Gastroesophageal sphincter (tissue), 4 donors: ENCODE measurements at places on chromosomes 16 and 17. TPM values are rescaled to one million over a fixed set of nuclear protein-coding genes. Genes with fewer than 3 reads are reported as not detected.

- no peaks in the 10 kb centered on the region for H3K4me1 ChIP-seq
- no peaks in the 10 kb centered on the region for H3K27me3 ChIP-seq
- H3K36me3 ChIP-seq, result no peaks in the 10 kb centered on the region
- H3K4me3 ChIP-seq, result no peak overlapping the region
Observed at GRCh38 chr17:32854832-32855389, 22.0 kb downstream of the MYO1D start.

DNA sequence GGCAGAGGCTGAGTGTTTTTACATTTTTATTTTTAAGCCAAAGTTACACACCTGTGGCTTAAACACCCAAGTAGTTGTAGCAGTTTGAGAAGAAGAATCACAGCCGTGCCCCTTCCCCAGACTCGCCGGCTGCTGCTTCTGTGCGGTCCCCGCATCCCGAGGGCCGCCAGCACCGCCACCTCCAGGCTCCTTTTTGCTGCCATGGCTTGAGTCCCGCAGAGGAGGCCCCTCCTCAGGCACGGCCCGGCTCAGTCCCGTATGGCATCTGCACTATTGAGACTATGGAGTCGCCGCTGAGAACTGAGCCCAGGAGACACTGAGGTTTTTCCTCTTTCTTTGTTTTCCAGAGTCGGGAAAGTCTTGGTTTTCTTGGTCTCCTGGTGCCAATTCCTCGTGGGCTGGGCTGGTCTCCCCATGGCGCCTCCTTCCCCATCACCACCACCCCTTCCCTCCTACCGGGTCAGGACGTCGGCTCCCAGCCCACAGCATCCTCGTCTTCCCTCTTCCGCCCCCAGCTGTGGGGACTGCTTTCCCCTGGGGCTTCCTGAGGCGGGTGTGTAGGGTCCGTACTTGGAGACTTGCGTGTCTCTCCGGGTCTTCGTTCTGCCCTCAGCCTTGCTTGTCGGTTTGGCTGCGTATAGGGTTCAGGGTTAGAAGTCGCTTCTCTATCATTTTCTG, 32.6 kb upstream of the CDH15 start:
- ATAC-seq, result no peak
- no peak overlapping the region for H3K4me3 ChIP-seq
- H3K27me3 ChIP-seq, result no peaks in the 10 kb centered on the region
- no peaks in the 10 kb centered on the region for H3K4me1 ChIP-seq

DNA sequence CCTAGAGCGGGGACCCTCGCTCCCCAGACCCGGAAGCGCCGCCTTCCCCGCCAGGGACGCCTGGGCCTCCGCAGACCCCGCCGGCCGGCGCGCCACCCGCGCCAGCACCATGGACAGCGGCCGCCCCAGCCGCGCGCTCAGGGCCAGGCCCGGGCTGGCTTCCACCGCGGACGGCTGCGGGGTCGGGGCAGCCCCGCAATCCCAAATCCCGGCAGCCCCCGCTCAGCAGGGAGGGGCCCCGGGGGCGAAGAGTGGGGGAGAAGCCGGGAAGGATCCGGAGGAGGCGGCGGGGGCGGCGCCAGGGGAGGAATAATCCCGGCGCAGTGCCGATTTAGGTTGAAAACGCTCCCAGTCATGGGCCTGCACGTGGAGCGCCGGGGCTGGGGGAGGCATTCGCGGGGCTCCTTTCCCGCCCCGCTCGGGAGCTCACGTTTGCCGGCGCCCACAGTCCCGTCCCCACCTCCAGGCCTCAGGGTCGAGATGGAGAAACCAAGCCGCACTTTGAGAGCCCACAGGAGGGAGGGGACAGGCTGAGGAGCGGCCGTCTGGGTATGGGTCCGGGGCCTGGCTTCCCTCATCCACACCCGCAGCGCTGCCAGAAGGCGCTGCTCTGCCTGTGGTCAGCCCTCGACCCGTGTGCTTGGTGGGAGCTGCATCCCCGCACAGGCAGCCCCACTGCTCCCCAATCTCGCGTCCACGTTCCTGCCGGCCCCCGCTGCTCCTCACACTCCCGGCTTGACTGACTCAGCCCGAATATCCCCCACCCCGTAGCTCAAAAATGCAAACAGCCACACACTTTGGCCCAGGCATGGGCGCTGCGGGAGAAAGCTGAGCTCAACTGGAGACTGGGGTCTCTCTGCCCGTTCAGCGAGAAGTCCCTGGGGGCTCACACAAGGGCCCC, 4.7 kb downstream of the FBXL16 start:
- H3K27ac ChIP-seq, result no peak overlapping the region
- H3K27me3 ChIP-seq, result peaks cover 100% of the 10 kb centered on the region
- ATAC-seq, result peak; percentile 67
- H3K36me3 ChIP-seq, result no peaks in the 10 kb centered on the region
- H3K4me1 ChIP-seq, result peaks cover 24% of the 10 kb centered on the region

- no peaks in the 10 kb centered on the region for H3K36me3 ChIP-seq
- no peaks in the 10 kb centered on the region for H3K27me3 ChIP-seq
- peaks cover 17% of the 10 kb centered on the region for H3K4me1 ChIP-seq
- peak; percentile 40 for ATAC-seq
- H3K27ac ChIP-seq, result peak overlapping the region; percentile 84
- H3K4me3 ChIP-seq, result no peak overlapping the region
Observed at GRCh38 chr17:59825533-59826322, 67.0 kb downstream of the TUBD1 start.

GRCh38 chr16:22161999-22162655, at the start of gene SDR42E2:
Gene SDR42E2 (plus strand): TSS chr16:22162506. CDS start chr16:22165583, 3,077 bp downstream.
- no peaks in the 10 kb centered on the region for H3K4me1 ChIP-seq
- peaks cover 54% of the 10 kb centered on the region for H3K27me3 ChIP-seq
- ATAC-seq, result no peak
- H3K36me3 ChIP-seq, result no peaks in the 10 kb centered on the region
- no peak within 1 kb of the TSS for H3K27ac ChIP-seq

The SUZ12 gene
- 26.3 TPM for total RNA-seq

DNA sequence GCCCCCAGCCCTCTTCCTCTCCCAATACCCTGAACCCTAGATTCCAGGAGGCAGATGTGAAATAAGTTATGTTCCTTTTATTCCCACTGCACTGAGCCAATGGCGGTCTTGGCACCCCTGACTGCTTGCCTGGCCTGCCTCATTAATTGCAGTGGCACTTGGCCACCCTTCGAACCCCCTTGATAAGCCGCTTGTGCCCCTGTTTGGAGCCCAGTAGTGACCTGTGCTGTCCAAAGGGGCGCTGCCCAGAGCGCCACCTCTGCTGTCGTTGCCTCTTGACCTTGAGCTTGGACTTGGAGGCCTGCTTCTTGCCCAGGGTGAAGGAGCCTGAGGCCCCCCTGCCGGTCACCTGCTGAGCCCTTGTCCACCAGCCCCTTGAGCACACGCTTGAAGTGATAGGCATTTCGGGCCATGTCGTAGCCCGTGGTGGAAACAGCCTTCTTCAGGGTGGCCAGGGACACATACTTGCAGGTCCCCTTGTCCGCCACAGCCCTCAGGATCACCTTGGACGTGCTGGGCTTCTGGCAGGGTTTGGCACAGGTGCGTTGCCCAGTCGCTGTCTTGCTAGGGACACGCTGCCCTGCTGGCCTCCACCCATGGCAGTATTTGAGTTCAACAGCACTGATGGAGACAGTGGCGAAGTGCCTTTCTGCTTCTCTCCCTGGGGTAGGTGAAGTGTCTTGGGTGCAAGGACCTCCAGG, 5.7 kb downstream of the SGCA start:
- no peaks in the 10 kb centered on the region for H3K27me3 ChIP-seq
- H3K36me3 ChIP-seq, result peaks cover 31% of the 10 kb centered on the region
- H3K4me3 ChIP-seq, result no peak overlapping the region
- no peak for ATAC-seq
- peaks cover 79% of the 10 kb centered on the region for H3K4me1 ChIP-seq

DNA sequence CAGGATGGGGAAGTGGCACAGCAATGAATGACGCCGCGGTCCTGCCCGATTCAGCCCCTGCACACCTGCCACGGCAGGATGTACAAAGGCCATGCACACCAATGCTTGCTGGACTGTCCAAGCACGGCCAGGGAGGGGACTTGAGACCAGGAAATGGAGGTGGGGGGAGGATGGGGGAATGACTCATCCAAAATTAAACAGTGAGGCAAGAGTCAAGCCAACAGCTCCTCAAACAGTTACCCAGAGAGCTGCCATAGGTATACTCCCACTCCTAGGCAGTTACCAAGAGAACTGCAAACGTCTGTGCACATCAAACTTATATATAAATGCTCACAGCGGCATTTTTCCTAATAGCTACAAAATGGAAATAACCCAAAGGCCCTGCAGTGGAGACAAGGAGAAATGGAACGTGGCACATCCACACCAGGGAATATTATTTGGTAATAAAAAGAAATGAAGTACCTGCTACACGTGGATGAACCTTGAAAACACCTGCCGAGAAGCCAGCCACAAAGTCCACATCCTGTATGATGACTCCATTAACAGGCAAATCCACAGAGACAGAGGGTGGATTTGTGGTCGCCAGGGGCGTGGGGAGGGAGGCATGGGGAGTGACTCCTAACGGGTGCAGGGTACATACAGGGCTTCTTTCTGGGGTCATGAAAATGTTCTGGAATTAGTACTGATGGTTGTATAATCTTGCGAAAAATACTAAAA, 54.1 kb downstream of the VAC14 start:
- no peaks in the 10 kb centered on the region for H3K36me3 ChIP-seq
- H3K27ac ChIP-seq, result peak overlapping the region; percentile 48
- peaks cover 85% of the 10 kb centered on the region for H3K4me1 ChIP-seq
- no peak overlapping the region for H3K4me3 ChIP-seq

- H3K36me3 ChIP-seq, result no peaks in the 10 kb centered on the region
- H3K4me3 ChIP-seq, result no peak overlapping the region
- H3K4me1 ChIP-seq, result no peaks in the 10 kb centered on the region
- no peak for ATAC-seq
Observed at GRCh38 chr16:51383909-51384308, 232.8 kb upstream of the SALL1 start.

GRCh38 chr17:4187076-4187475, 44.1 kb downstream of the CYB5D2 start:
- no peak overlapping the region for H3K4me3 ChIP-seq
- no peak overlapping the region for H3K27ac ChIP-seq
- no peaks in the 10 kb centered on the region for H3K36me3 ChIP-seq

DNA sequence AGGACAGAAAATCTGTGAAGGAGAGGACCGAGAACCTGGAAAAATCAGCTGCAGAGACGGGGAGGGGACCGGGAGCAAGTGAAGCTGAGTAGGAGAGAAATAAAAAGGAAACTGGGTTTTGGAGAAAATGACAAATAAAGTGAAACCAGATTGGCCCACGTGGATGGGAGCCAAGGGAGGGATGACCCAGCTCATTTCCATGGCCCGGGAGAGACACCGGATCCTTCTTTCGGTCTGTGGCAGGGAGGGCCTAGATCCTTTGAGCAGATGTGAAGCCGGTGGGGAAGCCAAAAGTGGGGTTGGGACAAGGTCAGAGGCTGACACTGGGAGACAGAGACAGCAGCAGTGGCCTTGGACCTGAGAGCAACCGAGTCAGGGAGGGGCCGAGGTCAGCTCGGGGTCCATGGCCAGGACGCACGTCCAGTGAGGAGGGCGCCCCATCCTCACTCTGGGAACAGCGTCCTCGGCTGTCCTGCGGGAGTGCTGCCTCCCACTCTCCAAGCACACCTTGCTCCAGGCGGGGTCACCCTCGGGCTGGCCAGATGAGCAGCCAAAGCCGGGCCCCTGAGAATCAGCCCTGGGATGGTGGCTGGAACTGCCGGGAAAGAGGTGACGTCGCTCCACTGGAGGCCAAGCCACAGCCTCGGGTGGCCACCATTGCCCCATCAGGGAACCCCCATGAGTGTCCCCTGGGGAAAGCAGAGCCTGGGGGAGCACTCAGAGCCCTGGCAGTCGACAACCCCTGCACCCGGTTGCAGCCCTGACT, 50.8 kb upstream of the CDR2 start:
- no peaks in the 10 kb centered on the region for H3K36me3 ChIP-seq
- ATAC-seq, result peak; percentile 46
- no peaks in the 10 kb centered on the region for H3K4me1 ChIP-seq
- H3K4me3 ChIP-seq, result no peak overlapping the region
- H3K27me3 ChIP-seq, result no peaks in the 10 kb centered on the region
- peak overlapping the region; percentile 80 for H3K27ac ChIP-seq

The EVPLL gene
- total RNA-seq, result not detected
